ENCODE measurements at places on chromosomes 16 and 17. TPM values are rescaled to one million over a fixed set of nuclear protein-coding genes. Genes with fewer than 3 reads are reported as not detected.

FAM20A gene
- not detected for total RNA-seq

MT4 gene
- not detected for total RNA-seq

CCL13 gene
- not detected for total RNA-seq

DNA sequence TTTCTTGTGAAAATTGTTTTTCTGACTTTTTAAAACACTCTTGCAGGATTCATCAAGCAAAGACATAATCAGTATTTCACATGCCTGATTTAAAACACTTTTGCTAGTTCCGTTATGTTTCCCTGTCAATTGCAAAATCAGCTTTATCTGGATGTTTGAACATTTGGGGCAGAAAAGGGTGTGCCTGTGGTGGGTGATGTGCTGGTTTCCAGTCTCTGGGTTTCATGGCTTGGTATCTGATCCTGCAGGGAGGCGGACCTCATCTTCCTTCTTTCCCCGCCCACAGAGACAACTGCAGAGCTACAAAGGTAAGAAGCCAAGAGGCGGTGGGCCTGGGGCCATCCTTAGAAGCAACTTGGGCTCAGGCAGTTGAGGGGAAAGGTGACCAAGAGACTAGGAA lies 41.8 kb downstream of the NLRC5 start:
- no peak for DNase-seq

DNA sequence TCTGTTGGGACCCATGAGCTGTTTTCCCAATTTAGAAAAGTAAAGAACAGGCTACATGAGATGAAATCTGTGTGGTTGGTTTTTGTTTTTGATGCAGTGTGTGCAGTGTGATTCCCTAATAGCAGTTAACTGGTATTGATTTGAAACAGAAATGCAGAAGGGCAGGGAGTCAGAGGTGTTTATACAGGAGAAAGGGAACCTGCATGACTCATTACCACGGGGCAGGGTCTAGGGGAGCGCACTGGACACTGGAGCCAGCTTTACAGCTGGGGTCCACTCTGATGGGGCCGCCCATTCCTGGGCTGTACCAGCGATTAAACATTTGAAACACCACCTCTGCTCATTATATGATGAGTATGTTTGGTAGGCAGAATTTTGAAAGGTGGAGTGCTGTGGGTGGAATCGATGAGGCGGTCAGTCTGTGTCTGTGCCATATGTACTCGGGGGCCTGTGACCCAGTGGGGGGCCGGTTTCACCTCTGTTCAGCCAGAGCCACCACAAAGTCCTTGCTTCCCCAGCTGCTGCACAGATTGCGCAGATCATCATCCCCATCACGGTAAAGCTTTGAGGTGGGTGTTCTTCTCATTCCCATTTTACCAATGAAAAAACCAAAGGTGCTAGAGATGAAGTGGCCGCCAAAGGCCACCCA lies 142.5 kb downstream of the CMIP start:
- DNase-seq, result no peak

DNA sequence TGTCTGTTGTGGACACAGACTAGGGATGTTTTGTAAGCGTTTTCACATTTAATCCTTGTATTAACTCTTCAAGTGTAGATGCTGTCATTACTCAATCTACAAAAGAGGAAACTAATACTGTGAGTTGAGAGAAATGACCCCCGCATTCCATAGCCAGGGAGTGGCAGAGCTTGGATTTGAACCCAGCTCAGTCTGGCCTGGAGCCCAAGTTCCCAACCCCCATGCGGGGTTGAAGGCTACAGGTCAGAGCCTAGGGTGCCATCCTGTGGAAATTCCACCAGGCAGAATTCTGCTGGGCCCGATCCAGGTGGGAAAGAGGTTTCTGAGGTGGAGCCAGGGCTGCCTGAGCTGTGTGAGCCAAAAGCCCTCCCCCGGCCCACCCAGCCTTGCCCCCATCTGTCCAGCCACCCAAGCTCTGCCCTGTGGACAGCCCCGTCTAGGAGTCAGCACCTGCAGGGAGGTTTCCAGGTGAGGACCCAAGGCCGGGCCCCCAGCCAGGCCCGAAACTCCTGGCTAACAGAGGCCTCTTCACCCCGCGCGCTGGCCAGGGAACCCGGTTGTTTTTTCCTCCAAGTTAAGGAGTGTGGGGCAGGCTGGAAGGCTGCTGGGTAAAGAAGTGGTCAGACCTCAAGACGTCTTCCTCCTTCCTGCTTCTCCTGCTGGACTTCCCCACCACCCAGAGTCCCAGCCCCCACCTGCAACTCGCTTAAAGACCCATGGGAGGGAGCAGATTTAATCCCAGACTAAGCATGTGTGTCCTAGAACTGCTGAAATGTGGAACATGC lies 5.7 kb downstream of the MMP15 start:
- DNase-seq, result no peak

DNA sequence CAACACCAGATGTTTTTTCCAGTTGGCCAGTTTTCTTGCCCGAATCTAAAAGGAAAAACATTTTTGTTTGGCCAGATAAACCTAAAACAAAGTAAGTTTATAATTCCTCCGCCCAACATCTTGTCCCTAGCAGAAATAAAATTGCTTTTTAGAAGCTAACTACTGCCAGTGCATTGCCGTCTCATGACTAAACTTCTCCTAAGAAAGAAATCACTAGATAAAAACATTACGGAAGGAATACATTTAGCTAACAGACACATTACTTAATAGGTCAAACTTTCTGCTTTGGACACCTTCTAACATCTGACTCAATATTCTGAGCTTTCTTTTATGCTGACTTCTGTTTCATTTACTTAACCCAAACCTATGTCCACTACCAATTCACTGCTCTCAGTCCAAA lies 36.2 kb downstream of the FBXL20 start:
- DNase-seq, result no peak
